ENCODE measurements at places on chromosomes 6 and 20. TPM values are rescaled to one million over a fixed set of nuclear protein-coding genes. Genes with fewer than 3 reads are reported as not detected.

Gene HMGCLL1
- total RNA-seq: not detected

Gene SLC17A2
- total RNA-seq: not detected

Gene KIAA0408
- 3.5 TPM for total RNA-seq

Gene SALL4
- not detected for total RNA-seq

Gene HNF4A
- 346 TPM for total RNA-seq

Gene FAM184A
- 2.7 TPM for total RNA-seq

DNA sequence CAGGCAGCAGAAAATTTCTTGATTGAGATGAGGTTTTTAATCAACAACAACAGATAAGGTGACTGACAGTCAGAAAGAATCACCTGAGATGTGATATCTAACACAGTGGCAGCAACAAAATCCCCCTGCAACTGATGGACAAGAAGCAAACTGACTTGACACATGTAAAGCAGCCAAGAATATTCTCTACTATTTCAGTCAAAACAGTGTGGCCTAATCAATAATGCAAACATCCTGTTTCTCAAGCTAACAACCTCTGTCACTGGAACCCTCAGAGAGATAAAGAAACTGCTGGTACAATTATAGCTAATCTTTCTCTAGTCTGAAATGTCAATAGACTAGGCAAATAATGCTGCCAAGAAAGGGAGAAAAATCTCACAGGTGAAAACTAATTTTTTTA lies 4.6 kb upstream of the CGA start:
- no peak for DNase-seq
- no peak overlapping the region for H3K4me3 ChIP-seq
- no peaks in the 10 kb centered on the region for H3K36me3 ChIP-seq
- no peaks in the 10 kb centered on the region for H3K27me3 ChIP-seq
- H3K4me1 ChIP-seq: no peaks in the 10 kb centered on the region
- H3K27ac ChIP-seq: no peak overlapping the region

GRCh38 chr6:90516074-90516660 lies 70.7 kb downstream of the MAP3K7 start:
- no peaks in the 10 kb centered on the region for H3K27me3 ChIP-seq
- peaks cover 65% of the 10 kb centered on the region for H3K36me3 ChIP-seq
- no peak overlapping the region for H3K4me3 ChIP-seq
- H3K4me1 ChIP-seq: no peaks in the 10 kb centered on the region
- H3K27ac ChIP-seq: no peak overlapping the region

DNA sequence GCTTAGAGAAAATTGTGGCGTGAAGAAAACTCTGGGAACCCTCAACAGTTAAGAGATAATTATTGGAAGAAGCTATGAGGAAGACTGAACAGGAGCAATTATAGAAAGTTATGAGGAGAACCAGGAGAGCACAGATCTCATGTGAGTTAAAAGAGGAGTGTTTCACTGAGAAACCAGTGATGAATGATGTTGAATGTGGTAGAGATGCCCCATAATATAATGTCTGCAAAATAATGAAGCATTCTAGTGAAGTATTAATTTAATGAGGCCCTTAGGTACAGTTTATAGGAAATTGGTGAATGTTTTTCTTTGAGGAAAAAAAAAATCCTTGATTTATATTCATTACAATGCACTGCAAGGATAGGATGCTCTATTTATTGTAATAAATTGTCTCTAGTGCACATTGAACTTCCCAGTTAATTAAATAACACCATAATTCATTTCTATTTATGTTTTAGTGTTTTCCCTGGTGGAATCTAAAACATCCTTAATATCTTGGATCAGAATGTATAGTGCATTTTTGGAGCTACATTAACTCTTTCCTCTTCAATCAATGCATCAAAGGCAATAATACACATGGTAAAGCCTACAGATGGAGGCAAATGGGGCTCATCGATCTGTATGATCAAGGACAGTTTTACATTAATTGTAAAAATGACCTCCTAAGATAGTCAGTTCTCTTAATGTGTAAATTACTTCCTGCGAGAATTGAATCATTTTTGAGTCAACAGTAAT lies 91.4 kb upstream of the EYS start:
- no peaks in the 10 kb centered on the region for H3K27me3 ChIP-seq
- DNase-seq: no peak
- H3K4me1 ChIP-seq: no peaks in the 10 kb centered on the region
- H3K27ac ChIP-seq: no peak overlapping the region
- H3K4me3 ChIP-seq: no peak overlapping the region

GRCh38 chr6:156774863-156775405 lies 2.2 kb upstream of the ARID1B start:
- no peak overlapping the region for H3K27ac ChIP-seq
- no peaks in the 10 kb centered on the region for H3K36me3 ChIP-seq
- H3K4me3 ChIP-seq: no peak overlapping the region
- no peaks in the 10 kb centered on the region for H3K27me3 ChIP-seq
- peaks cover 4% of the 10 kb centered on the region for H3K4me1 ChIP-seq

- H3K27me3 ChIP-seq: no peaks in the 10 kb centered on the region
- H3K4me3 ChIP-seq: no peak overlapping the region
- no peak for DNase-seq
- no peak overlapping the region for H3K27ac ChIP-seq
- no peaks in the 10 kb centered on the region for H3K36me3 ChIP-seq
Observed at GRCh38 chr6:133957780-133958242, 4.8 kb downstream of the TBPL1 start.

GRCh38 chr6:47420394-47421371 lies 56.9 kb upstream of the CD2AP start:
- H3K36me3 ChIP-seq: no peaks in the 10 kb centered on the region
- DNase-seq: no peak
- no peaks in the 10 kb centered on the region for H3K4me1 ChIP-seq

GRCh38 chr6:83633609-83634008 lies 75.3 kb downstream of the SNAP91 start:
- no peaks in the 10 kb centered on the region for H3K36me3 ChIP-seq
- H3K27me3 ChIP-seq: no peaks in the 10 kb centered on the region
- H3K4me3 ChIP-seq: no peak overlapping the region
- no peaks in the 10 kb centered on the region for H3K4me1 ChIP-seq

GRCh38 chr6:129874837-129875236 lies 13.7 kb upstream of the TMEM244 start:
- no peaks in the 10 kb centered on the region for H3K27me3 ChIP-seq
- no peaks in the 10 kb centered on the region for H3K4me1 ChIP-seq
- no peak overlapping the region for H3K27ac ChIP-seq
- no peaks in the 10 kb centered on the region for H3K36me3 ChIP-seq
- H3K4me3 ChIP-seq: no peak overlapping the region
- DNase-seq: no peak

DNA sequence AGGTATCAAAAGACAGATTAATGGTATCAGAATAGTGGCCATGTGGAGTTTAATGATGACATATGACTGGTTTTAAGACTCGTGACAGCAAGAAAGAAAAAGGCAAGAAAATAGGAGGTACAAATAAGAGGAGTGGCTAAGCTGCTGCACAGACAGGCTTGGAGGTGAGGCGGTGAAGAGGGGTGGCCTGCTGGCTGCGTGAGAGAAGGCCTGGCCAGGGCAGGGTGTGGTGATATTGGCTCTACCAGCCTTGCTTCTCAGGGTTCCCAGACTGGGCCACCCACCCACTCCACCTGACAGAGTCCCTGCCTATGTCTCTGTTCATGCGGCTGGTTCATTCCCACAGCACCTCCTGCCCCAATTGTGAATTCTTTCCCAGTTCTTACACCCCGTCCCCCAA lies 106.7 kb downstream of the FOXC1 start:
- H3K27ac ChIP-seq: no peak overlapping the region
- H3K4me3 ChIP-seq: no peak overlapping the region
- H3K4me1 ChIP-seq: no peaks in the 10 kb centered on the region
- no peak for DNase-seq
- H3K36me3 ChIP-seq: no peaks in the 10 kb centered on the region
- no peaks in the 10 kb centered on the region for H3K27me3 ChIP-seq

DNA sequence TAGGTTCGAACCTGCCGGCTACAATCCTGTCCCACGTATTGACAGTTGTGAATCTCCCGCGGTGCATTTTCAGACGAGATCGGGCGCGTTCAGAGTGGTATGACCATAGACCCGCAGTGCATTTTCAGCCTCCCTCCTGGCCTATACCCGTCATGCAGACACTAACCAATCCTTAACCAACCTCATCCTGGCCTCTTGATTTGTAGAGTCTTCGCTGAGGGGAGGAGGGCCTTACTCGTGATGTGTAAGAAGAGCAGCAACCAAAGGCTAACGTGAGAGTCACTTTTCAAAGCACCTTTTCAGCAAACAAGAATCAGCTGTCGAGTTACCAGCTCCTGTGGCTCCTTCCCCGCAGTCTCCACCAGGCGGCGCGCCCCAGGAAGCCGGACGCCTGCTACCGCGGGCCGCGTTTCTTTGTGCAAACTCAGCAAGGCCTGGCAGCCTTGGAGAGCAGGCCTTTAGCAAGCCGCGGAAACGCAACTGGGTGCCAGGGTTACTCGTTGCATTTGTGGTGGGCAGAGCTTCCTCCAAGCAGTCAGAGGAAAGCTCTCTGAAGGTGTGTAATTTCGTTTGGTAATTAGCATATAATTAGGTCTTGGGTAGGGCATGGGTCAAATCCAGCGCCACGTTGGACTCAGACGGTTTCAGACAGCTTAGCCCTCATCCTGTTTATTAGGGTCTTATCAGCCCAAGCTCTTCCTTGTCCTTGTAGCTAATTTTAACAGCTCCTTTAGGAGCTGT lies 139.8 kb downstream of the OR2B2 start:
- H3K4me3 ChIP-seq: no peak overlapping the region
- peaks cover 12% of the 10 kb centered on the region for H3K4me1 ChIP-seq
- H3K27ac ChIP-seq: peak overlapping the region; percentile 32
- no peaks in the 10 kb centered on the region for H3K27me3 ChIP-seq
- DNase-seq: peak; percentile 93

DNA sequence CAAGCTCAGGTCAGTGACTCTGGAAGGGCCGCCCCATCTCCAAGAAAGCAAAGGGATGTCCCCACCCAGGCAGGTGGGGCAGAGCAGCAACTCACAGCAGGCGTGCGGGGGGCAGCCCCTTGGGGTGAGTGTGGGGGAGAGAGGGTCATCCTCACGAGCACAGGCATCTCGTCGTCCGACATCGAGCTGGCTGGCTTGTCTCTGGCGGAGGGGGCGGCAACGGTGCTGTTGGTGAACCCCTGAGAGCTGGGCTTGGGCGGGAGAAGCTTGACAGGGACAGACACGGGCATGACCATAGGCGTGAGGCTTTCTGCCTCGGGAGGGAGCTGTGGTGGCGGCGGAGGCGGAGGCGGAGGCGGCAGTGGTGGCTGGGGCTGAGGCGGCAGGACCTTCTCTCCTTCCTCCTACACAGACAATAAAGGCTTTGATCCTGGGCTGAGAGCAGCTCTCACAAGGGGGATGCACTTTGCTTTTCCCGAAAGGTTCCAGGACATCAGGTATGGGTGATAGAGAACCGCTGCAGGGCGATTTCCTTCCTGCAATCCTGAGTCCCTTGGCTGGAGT lies 45.6 kb upstream of the MRPS10 start:
- no peaks in the 10 kb centered on the region for H3K4me1 ChIP-seq
- no peak overlapping the region for H3K4me3 ChIP-seq
- no peak for DNase-seq
- no peaks in the 10 kb centered on the region for H3K36me3 ChIP-seq
- H3K27ac ChIP-seq: no peak overlapping the region

- DNase-seq: no peak
- no peak overlapping the region for H3K4me3 ChIP-seq
- no peaks in the 10 kb centered on the region for H3K4me1 ChIP-seq
- peak overlapping the region; percentile 26 for H3K27ac ChIP-seq
- no peaks in the 10 kb centered on the region for H3K36me3 ChIP-seq
Observed at GRCh38 chr6:39803872-39804271, 11.7 kb downstream of the DAAM2 start.

DNA sequence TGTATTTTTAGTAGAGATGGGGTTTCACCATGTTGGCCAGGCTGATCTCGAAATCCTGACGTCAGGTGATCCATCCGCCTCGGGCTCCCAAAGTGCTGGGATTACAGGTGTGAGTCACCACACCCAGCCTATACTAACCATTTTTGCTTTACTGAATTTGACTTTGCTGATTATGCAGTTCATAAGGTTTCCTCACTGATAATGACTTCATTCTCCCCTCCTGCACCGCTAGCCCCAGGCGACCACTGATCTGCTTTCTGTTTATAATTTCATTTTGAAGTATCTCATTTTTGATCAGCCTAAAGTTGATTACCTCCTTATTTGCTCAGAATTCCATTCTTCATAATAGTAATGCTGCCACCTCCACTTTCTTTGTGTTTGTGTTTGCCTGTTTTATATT lies 48.7 kb upstream of the FAM83D start:
- no peaks in the 10 kb centered on the region for H3K4me1 ChIP-seq
- no peaks in the 10 kb centered on the region for H3K27me3 ChIP-seq
- no peak overlapping the region for H3K4me3 ChIP-seq
- H3K36me3 ChIP-seq: no peaks in the 10 kb centered on the region

DNA sequence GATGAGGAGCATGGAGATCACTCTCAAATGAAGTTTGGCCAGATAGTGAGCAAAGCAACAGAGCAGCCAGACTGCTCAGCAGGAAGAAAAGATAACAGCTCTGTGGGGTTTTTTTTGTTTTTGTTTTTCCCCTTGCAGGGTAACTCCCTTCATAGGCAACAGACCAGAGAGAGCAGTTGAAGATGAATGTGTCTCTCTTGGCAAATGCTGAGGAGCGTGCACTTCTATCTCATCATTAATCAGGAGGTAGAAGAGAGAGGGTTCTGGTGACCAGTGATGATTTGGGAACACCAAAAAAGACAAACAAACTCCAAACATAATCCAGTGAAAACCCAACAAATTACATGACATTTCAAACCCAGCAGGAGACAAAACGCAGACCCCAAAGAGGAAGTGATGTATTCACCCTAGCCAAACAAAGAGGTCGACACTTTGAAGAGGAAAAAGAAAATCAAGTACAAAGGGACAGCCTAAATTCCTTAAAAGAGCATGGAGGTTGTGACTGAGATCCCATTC lies 66.2 kb upstream of the RREB1 start:
- H3K27ac ChIP-seq: no peak overlapping the region
- no peaks in the 10 kb centered on the region for H3K36me3 ChIP-seq
- H3K27me3 ChIP-seq: no peaks in the 10 kb centered on the region
- no peak overlapping the region for H3K4me3 ChIP-seq
- H3K4me1 ChIP-seq: no peaks in the 10 kb centered on the region

GRCh38 chr6:43247114-43247999 lies 4.1 kb downstream of the TTBK1 start:
- no peaks in the 10 kb centered on the region for H3K36me3 ChIP-seq
- H3K27ac ChIP-seq: no peak overlapping the region
- H3K27me3 ChIP-seq: no peaks in the 10 kb centered on the region
- H3K4me1 ChIP-seq: peaks cover 6% of the 10 kb centered on the region
- H3K4me3 ChIP-seq: peak overlapping the region; percentile 43
- DNase-seq: peak; percentile 82

- no peak for DNase-seq
- H3K4me3 ChIP-seq: no peak overlapping the region
- H3K27me3 ChIP-seq: no peaks in the 10 kb centered on the region
- H3K4me1 ChIP-seq: no peaks in the 10 kb centered on the region
- H3K36me3 ChIP-seq: no peaks in the 10 kb centered on the region
- H3K27ac ChIP-seq: no peak overlapping the region
Observed at GRCh38 chr20:4513720-4514119, 208.0 kb upstream of the PRND start.

- no peaks in the 10 kb centered on the region for H3K4me1 ChIP-seq
- no peak overlapping the region for H3K4me3 ChIP-seq
- DNase-seq: no peak
- H3K27me3 ChIP-seq: no peaks in the 10 kb centered on the region
- no peak overlapping the region for H3K27ac ChIP-seq
- H3K36me3 ChIP-seq: no peaks in the 10 kb centered on the region
Observed at GRCh38 chr6:138211048-138211581, 7.2 kb downstream of the PBOV1 start.

GRCh38 chr6:1679031-1679687 lies 69.4 kb downstream of the FOXC1 start:
- no peaks in the 10 kb centered on the region for H3K4me1 ChIP-seq
- no peak overlapping the region for H3K27ac ChIP-seq
- no peaks in the 10 kb centered on the region for H3K36me3 ChIP-seq
- H3K4me3 ChIP-seq: no peak overlapping the region
